NCI-H226 (cell line): ENCODE measurements at places on chromosomes 16 and 17.

DNA sequence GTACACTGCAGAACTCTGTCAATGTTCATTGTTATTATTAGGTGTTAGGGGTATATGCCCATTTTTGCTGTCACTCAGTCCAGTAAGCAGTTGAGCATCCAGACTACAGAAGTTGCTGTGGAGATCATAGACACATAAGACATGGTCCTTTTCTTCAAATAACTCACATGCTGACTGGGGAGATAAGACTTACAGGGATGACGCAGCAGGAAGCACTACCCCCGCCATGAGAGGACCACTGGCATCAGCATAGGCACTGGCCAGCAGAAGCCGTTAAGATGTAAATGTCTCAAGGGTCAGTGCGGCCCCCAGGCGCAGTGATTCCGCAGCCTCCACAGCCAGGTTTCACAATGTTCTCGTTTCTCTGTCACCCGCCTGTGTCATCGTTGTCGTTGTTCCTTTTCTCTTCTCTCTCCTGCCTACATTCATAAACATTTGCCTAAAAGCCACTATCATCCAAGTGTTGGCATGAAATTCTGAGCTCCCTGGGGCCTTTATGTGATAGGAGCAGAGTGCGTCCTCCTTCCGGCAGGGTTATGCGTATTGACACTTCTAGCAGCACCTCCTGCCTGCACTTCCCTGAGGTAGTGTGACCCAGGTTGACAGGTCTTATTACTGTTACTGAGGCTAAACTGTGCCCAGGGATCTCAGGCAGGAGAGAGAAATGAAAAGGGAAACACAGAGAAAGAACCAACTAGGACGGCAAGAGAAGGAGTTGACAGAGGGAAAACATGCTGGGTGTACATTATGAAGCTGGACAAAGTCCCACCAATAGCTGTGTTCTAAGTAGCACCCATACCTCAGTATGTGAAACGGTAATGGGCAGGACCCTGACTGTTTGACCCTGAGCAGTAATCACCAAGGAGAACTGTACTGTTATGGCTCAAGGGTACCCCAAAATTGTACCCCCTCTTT is 17.9 kb downstream of the TANGO6 start:
- no peak for DNase-seq

GRCh38 chr16:87496447-87496801 is 3.6 kb upstream of the ZCCHC14 start:
- DNase-seq: no peak

GRCh38 chr17:42365136-42365535 is 23.1 kb downstream of the STAT3 start:
- DNase-seq: peak; percentile 84

GRCh38 chr17:82059272-82060000 is 6.2 kb downstream of the DUS1L start:
- DNase-seq: no peak

DNA sequence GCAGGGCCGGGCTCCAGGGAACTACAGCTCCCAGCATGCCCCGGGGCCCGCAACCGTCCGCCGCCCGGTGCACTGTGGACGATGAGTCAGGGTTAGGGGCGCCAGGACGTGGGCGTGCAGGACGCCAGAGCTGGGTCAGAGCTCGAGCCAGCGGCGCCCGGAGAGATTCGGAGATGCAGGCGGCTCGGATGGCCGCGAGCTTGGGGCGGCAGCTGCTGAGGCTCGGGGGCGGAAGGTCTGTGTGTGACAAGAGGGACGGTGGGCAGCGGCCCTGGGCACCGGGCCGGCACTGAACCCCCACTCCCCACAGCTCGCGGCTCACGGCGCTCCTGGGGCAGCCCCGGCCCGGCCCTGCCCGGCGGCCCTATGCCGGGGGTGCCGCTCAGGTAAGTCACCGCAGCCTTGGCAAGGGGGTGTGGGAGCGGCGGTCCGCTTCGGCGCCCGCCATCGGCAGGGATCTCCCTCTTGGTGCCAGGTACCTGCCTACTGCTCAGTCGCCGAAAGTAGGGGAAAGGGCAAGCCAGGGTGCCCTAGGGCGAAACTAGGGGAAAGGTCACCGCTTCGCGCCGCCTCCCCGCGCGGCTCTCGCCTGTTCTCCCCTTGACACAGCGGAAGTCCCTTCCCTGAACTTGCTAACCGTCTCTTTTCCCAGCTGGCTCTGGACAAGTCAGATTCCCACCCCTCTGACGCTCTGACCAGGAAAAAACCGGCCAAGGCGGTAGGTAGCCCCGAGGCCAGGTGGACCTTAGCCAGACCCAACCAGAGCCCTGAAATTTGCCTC is at the start of the genes ACADVL and DLG4:
ACADVL (plus strand) TSS at position 127 of the 781 bp plus-strand sequence; CDS start at position 174, 47 bp downstream.
DLG4 (minus strand) TSS at position 25 of the 781 bp plus-strand sequence.
- DNase-seq: peak; percentile 90

DNA sequence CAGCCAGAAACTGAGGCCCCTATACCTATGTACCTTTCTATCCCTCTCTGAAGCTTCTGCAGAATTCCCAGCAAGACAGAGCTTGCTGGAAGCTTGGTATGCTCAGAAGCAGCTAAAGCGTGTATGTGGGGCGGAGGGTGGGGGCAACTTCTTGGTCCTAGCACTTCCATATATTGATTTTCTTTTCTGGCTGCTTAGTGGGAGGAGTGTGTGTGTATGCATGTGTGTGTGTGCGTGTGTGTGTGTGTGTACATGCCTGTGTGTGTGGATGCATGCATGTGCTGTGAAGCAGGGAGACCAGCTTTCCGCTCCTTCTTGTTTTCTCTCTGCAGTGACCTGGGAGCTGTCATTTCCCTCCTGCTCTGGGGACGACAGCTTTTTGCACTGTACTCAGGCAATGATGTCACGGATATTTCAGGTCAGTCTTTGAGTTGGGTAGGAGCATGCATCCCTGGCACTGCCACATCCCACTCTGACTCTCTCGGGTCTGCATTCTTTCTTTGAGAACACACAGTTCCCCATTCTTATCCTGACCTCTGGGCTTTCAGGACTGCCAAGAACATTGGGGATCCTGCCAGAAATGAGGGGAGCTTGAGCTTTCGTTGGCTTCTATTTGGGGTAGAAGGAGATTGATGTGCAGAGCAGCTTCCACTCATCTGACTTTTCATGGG is 10.7 kb downstream of the HPR start:
- no peak for DNase-seq
